ENCODE measurements at places on chromosomes 2 and 18.

- no peak for DNase-seq
Measured at GRCh38 chr2:151882786-151883445, 54.7 kb upstream of the ARL5A start.

- no peak for DNase-seq
Measured at GRCh38 chr2:148876595-148877402, 1.8 kb downstream of the KIF5C start.

- DNase-seq = no peak
Measured at GRCh38 chr2:235643680-235644511, 150.1 kb downstream of the AGAP1 start.

- DNase-seq = no peak
Measured at GRCh38 chr2:23387221-23387550, 2.2 kb downstream of the KLHL29 start.

- peak; percentile 68 for DNase-seq
Measured at GRCh38 chr2:47631792-47632398, 151.1 kb upstream of the MSH6 start.

GRCh38 chr18:31146809-31147208 lies 15.8 kb downstream of the DSC1 start:
- DNase-seq = no peak

All from fibroblast of skin of right quadriceps (primary cell).